ENCODE measurements at places on chromosomes 5 and 9. TPM values are rescaled to one million over a fixed set of nuclear protein-coding genes. Genes with fewer than 3 reads are reported as not detected.

ARRDC3 gene
- 53.0 TPM for total RNA-seq

DNA sequence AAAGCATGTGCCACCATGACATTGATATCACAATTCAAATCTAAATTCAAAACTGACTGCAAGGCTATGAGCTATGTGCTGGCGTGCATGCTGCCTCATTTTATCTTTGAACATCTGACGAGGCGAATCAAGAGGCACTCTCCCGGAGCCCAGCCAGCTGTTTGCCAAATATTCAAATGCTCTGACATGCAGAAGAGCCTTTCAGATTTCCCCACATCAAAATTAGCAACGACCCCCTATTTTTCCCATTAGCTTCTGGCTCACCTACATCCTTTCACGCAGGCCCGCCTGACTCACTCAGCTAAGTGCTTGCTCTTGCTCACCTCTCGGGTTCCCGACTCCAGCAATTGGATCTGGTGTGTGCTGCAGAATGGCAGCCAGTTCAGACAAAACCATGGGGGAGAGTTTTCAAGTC is 159.0 kb downstream of the NR2F1-AS1 start:
- no peak for DNase-seq

LHX6 gene
- 6.0 TPM for total RNA-seq

GRCh38 chr9:112327718-112328450 is 5.5 kb downstream of the PTBP3 start:
- no peak for DNase-seq

DNA sequence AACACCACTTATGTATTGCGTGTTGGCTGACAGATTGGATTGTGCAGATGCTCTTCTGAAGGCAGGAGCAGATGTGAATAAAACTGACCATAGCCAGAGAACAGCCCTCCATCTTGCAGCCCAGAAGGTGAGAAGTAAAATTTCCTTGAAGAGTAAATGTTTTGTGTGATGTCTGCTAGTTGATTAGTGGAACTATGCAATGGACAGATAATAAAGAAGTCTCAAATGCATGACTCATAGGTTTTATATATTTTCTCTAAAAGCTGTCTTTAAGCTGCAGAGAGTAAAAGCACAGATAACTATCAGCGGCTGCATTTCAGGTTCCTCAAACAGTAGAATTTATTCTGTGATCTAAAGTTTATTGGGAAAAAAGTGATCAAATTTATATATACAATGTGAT is 27.4 kb downstream of the INVS start:
- DNase-seq, result no peak
